ENCODE measurements at places on chromosomes 11 and 22. TPM values are rescaled to one million over a fixed set of nuclear protein-coding genes. Genes with fewer than 3 reads are reported as not detected.

The OR8G5 gene
- total RNA-seq: not detected

The TYMP gene
- 12.4 TPM for total RNA-seq

- no peak for DNase-seq
Observed at GRCh38 chr11:67253872-67254624, 12.2 kb upstream of the GRK2 start.

DNA sequence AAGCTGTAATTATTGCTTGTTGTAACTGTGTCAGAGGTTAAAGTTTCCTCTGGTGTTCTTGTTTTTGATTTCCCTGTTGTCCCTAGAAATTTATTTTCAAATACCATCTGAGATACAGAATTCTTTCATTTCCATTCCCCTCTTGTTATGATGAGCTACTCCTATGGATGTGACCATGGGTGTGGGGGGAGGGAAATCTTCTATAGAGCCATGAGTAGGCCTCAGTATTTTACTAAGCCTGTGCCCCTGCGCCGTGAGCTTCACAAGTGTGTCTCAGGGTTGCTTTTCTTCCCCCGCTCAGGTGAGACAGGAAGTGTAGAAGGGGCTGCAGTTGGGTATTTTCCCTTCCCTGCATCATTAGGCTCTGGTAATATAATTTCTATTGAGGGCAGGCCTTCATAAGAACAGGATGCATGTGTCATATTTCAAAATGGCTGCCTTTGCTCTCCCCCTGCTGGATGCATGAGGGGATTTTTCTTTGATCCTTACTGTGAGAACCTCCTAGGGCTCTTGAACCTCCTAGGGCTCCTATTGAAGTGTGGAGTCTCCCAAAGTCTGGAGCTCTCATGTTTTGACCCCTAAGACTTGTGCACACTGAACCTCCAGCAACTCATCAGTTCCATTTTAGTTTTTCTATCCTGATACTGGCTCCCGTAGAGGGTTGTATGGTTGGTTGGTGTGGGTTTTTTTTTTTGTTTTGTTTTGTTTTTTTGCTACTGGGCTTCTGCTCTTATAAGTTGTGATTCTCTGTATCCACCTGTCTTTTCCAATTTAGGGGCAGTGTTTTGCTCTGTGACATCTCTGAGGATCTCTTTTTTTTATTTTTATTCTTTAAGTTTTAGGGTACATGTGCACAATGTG lies 658.2 kb downstream of the NTM start:
- DNase-seq: no peak

DNA sequence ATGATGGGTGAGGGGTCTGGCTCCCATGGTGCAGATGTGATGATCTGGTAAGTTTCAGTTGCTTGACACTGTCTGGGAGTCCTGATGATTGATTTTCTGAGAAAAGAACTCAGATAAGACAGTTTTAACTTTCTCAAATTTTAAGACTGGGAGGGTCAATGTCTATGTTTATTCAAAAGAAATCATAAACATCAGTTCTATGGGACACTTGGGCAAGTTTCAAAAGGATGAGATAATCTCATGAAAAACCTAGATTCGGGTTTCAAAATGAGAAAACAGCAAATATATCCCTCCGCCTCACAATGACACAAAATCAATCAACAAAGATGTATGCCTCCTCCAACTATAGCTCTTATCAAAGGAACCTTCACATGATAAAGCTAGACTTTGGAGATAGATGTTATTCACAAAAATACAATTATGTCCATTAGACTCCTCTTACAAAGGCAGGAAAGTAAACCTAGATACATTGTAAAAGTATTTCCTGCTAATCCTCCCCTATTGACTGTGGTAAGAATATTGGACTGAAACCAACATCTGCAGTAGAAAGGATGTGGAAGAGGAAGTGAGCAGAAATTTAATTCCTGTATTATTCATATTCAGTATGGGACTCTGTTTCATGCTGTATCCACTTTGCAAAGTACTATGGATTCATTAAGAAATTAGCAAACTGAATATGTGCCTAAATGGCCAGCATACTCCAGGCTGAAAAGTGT lies 21.6 kb downstream of the SVIP start:
- no peak for DNase-seq

Data from pancreas (tissue), 10 donors.